Esophagus muscularis mucosa (tissue), 4 donors: ENCODE measurements at places on chromosomes 7 and 10. TPM values are rescaled to one million over a fixed set of nuclear protein-coding genes. Genes with fewer than 3 reads are reported as not detected.

The INSYN2A gene
- total RNA-seq = 0.52 TPM

The POU6F2 gene
- total RNA-seq = not detected

The AFAP1L2 gene
- total RNA-seq = 20.3 TPM

The DPYSL4 gene
- total RNA-seq = 0.42 TPM

The HOXA7 gene
- total RNA-seq = 1.7 TPM

The MOGAT3 gene
- total RNA-seq = 0.17 TPM

The BTBD16 gene
- total RNA-seq = not detected

The ECHDC3 gene
- total RNA-seq = 23.3 TPM

GRCh38 chr7:28858206-28858605 lies 99.9 kb downstream of the TRIL start:
- no peak for DNase-seq
- H3K36me3 ChIP-seq = no peaks in the 10 kb centered on the region
- peaks cover 13% of the 10 kb centered on the region for H3K4me1 ChIP-seq
- H3K27ac ChIP-seq = no peak overlapping the region
- no peaks in the 10 kb centered on the region for H3K27me3 ChIP-seq

- no peaks in the 10 kb centered on the region for H3K4me1 ChIP-seq
- H3K27me3 ChIP-seq = no peaks in the 10 kb centered on the region
- no peak overlapping the region for H3K27ac ChIP-seq
- no peak overlapping the region for H3K4me3 ChIP-seq
- no peaks in the 10 kb centered on the region for H3K36me3 ChIP-seq
Measured at GRCh38 chr10:15252396-15252795, 83.9 kb upstream of the NMT2 start.

DNA sequence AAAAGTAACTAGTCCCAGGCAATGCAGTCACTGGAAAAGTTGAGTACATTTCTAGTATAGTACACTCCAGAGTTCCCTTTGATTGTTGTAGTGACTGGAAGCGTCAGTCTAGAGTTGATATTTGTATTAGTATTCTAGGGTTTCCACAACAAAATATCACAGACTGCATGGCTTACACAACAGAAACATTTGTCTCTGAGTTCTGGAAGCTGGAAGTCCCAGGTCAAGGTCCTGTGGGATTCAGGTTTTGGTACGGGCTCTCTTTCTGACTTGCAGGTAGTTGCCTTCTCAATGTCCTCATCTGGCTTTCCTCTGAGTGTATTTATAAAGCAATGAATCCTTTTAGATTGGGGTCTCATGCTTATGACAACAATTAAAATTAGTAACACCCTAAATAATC lies 1119.1 kb upstream of the PHF14 start:
- no peak for DNase-seq
- no peak overlapping the region for H3K27ac ChIP-seq
- no peak overlapping the region for H3K4me3 ChIP-seq
- no peaks in the 10 kb centered on the region for H3K36me3 ChIP-seq
- H3K27me3 ChIP-seq = no peaks in the 10 kb centered on the region

DNA sequence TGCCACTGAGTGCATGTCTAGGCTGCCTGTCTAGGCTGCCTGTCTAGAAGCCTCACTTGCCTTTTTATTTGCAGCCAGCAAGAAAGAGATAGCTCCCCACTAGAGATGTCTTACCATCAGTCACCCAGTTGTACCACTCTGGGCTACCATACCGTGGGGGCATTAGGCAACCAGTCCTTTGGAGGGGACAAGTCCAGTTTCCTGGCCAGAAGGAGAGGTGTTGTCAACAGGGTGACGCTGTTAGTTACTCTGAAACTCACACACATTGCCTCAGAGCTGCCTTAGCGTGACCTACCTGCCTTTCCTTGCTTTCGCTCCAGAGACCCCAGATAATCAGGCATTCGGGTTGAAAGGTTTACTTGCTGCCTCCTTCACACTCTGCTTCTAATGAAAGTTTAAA lies 155.4 kb downstream of the CELF2 start:
- H3K4me3 ChIP-seq = no peak overlapping the region
- peaks cover 85% of the 10 kb centered on the region for H3K4me1 ChIP-seq
- H3K27ac ChIP-seq = no peak overlapping the region
- no peaks in the 10 kb centered on the region for H3K36me3 ChIP-seq

DNA sequence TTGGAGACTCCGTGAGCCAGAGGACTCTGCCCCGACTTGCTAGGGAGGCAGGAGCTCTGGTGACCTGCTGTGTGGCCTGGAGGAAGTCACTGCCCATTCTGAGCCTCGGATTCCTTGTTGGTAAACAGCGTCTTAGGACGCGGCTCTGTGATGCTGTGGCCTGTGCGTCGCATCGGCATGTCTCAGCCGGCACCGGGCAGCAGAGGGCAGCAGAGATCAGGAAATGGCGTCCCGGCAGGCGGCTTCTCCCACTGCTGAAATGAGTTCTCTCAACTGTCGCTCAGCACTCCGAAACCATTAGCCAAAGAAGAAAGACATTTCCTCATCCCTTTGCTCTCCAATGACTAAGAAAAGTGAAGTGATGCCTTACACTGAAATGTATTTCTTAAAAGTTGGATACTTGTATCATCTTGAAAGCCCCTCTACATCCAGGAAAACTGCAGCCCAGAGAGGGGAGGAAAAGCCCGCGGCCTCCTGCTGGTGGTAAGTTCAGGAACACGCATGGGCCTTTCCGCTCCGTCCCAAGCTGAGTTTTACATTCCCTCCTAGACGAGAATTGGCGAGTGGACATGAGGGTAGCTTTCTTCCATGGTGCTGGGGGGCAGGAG lies 91.7 kb downstream of the WDR11 start:
- H3K27ac ChIP-seq = peak overlapping the region; percentile 35
- peaks cover 22% of the 10 kb centered on the region for H3K4me1 ChIP-seq
- no peak overlapping the region for H3K4me3 ChIP-seq
- no peaks in the 10 kb centered on the region for H3K36me3 ChIP-seq
- DNase-seq = no peak
- peaks cover 6% of the 10 kb centered on the region for H3K27me3 ChIP-seq

GRCh38 chr10:124353091-124353815 lies 65.5 kb downstream of the OAT start:
- no peaks in the 10 kb centered on the region for H3K36me3 ChIP-seq
- peaks cover 5% of the 10 kb centered on the region for H3K27me3 ChIP-seq
- no peak overlapping the region for H3K4me3 ChIP-seq
- H3K27ac ChIP-seq = no peak overlapping the region
- no peaks in the 10 kb centered on the region for H3K4me1 ChIP-seq

GRCh38 chr7:144668503-144668902 lies 167.3 kb downstream of the TPK1 start:
- H3K4me1 ChIP-seq = no peaks in the 10 kb centered on the region
- no peaks in the 10 kb centered on the region for H3K36me3 ChIP-seq
- no peak for DNase-seq
- H3K27ac ChIP-seq = no peak overlapping the region
- H3K4me3 ChIP-seq = no peak overlapping the region

DNA sequence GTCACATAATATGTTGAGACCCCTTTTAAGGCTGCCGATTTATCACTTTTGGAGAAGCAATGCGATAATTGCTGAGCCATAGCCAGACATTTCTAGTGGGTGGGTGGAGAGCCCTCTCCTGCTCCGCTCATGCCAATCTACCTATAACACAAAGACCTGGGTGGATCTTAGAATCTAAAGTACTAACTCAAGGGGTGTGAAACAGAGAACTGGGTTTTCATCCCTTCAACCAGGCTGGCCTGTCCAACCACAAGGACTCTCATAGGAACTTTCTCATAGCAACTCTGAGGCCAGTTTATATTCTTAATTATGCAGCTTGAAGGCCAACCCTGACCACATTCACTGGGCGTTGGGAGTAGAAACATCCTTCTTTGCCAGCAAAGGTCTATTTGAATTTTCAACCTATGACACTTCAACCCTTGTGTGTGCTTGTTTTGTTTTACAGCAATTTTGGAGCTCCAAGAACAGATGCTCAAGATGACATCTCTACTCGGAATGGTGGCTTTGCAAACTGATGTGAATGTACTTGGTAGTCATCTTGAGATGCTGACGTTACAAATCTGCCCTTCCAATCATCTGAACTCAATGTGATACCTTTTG lies 1198.2 kb upstream of the AUTS2 start:
- no peak overlapping the region for H3K4me3 ChIP-seq
- no peaks in the 10 kb centered on the region for H3K27me3 ChIP-seq
- no peaks in the 10 kb centered on the region for H3K4me1 ChIP-seq
- H3K27ac ChIP-seq = no peak overlapping the region

DNA sequence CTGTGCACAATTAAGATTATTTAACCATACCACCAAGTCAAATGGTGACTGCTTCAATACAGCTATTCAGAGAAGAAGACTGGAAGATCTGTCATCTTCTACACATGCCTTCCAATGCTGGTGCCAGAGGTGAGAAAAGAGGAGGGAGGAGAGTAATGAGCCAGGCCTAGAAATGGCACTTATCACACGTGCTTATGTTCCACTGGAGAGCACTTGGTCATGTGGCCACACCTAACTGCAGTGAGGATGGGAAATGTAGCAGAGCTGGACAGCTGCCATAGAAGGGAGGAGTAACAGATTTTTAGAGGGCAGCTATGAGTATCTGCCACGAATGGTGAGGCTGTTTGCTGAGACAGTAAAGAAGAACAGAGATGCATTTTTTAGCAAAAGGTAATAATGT lies 77.1 kb downstream of the MPLKIP start:
- peaks cover 32% of the 10 kb centered on the region for H3K36me3 ChIP-seq
- no peaks in the 10 kb centered on the region for H3K27me3 ChIP-seq
- no peak overlapping the region for H3K27ac ChIP-seq
- H3K4me3 ChIP-seq = no peak overlapping the region

GRCh38 chr10:14396411-14397048 lies 65.8 kb upstream of the FRMD4A start:
- DNase-seq = no peak
- H3K27me3 ChIP-seq = no peaks in the 10 kb centered on the region
- H3K36me3 ChIP-seq = no peaks in the 10 kb centered on the region
- peaks cover 13% of the 10 kb centered on the region for H3K4me1 ChIP-seq
- no peak overlapping the region for H3K4me3 ChIP-seq
- peak overlapping the region; percentile 42 for H3K27ac ChIP-seq

DNA sequence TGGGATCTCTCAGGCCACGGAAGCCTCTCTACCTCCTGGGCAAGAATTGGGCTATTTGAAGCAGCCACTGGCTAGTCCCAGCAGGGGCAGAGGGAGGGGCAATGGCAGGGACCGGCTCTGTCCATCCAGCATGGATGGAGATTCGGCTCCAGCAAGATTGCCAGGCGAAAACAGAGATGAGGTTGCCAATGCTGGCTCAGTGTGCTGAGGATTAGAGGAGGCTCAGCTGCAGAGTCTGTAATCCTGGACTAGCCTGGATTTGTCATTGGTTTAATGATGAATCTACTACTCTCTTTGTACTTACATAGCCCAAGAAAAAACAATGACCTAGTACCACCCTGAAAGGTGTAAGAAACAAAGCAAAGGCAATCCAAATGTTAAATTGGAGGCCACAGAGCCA lies 112.2 kb upstream of the PDCD4 start:
- peak overlapping the region; percentile 45 for H3K27ac ChIP-seq
- DNase-seq = no peak
- H3K4me1 ChIP-seq = peaks cover 61% of the 10 kb centered on the region
- H3K27me3 ChIP-seq = no peaks in the 10 kb centered on the region

- peak; percentile 95 for DNase-seq
- H3K4me1 ChIP-seq = peaks cover 4% of the 10 kb centered on the region
- peak overlapping the region; percentile 40 for H3K4me3 ChIP-seq
- no peaks in the 10 kb centered on the region for H3K36me3 ChIP-seq
- H3K27me3 ChIP-seq = no peaks in the 10 kb centered on the region
Measured at GRCh38 chr10:44310762-44311562, 73.9 kb downstream of the CXCL12 start.

- DNase-seq = no peak
- no peaks in the 10 kb centered on the region for H3K36me3 ChIP-seq
Measured at GRCh38 chr7:142459551-142459963, 201.7 kb upstream of the PRSS58 start.

GRCh38 chr10:128301051-128301450 lies 174.8 kb upstream of the MKI67 start:
- no peaks in the 10 kb centered on the region for H3K36me3 ChIP-seq
- no peak overlapping the region for H3K27ac ChIP-seq
- H3K4me1 ChIP-seq = no peaks in the 10 kb centered on the region
- H3K4me3 ChIP-seq = no peak overlapping the region
- H3K27me3 ChIP-seq = no peaks in the 10 kb centered on the region

DNA sequence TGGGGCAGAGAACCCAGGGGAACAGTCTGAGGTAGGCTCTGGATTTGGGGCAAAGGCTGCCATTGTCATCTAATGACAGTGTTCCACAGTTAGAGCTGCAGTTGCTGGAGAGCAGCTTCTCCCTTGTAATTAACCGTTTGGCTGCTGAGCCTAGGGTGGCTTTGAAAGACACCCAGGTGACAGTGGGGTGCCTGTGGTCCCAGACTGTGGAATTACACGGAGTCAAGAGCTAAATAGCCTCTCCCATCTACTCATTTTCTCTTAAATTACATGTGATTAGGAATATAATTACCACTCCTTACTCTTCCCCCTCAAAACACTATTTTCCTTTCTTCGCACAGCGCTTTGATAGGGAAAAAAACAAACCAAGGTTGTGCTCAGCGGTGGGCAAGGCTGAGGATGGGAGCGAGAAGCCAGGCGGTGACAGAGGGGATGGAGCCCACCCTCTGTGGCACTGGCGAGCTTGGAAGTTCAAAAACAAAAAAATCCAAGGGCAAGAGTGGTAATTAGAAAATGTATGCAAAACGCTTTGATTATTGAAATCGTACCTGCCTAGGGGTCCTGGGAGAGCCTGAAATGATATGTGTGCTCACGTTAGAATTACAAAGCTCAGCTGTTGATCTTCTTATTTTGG lies 44.1 kb downstream of the BAMBI start:
- H3K4me1 ChIP-seq = peaks cover 12% of the 10 kb centered on the region
- no peaks in the 10 kb centered on the region for H3K36me3 ChIP-seq
- H3K27me3 ChIP-seq = no peaks in the 10 kb centered on the region
- DNase-seq = no peak
- H3K27ac ChIP-seq = no peak overlapping the region

DNA sequence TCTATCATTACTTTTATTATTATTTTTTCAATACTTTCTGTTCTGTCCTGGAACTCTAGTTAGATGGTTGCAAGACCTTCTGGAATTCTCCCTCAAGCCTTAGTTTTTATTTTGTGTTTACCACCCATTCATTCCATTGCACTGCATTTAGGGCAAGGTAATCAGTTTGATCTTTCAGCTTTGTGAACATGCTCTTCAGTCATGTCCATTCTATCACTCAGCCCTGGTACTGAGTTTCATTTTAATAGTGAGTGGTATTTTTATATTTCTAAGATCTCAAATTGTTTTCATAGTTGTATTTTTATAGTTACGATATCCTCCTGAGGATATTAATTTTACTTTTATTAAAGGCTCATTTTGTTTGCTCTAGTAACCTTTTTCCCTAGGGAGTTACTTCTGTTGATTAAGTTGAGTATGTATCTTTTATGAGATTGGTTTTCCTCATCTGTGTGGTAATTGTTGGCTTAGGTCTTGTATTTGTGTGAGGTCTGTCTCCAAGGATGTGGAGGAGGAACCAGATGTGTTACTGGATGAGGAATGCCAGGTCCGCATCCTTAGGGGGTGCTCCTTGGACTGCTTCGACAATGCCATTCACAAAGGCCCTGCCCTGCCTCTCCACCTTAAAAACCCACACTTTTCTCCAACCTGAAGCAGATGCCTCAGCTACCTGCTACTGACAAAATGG lies 46.7 kb upstream of the RAB18 start:
- no peaks in the 10 kb centered on the region for H3K4me1 ChIP-seq
- H3K4me3 ChIP-seq = no peak overlapping the region
- H3K27me3 ChIP-seq = no peaks in the 10 kb centered on the region
- no peak for DNase-seq
- no peak overlapping the region for H3K27ac ChIP-seq

GRCh38 chr10:20898866-20899535 lies 1.9 kb upstream of the NEBL start:
- no peak overlapping the region for H3K27ac ChIP-seq
- no peak for DNase-seq
- no peak overlapping the region for H3K4me3 ChIP-seq

- peaks cover 30% of the 10 kb centered on the region for H3K4me1 ChIP-seq
- H3K27me3 ChIP-seq = no peaks in the 10 kb centered on the region
- H3K36me3 ChIP-seq = no peaks in the 10 kb centered on the region
- DNase-seq = no peak
- H3K4me3 ChIP-seq = no peak overlapping the region
Measured at GRCh38 chr7:55523366-55523765, 48.9 kb downstream of the VOPP1 start.
